Stimulated activated CD4-positive, alpha-beta T cell treated with anti-CD3 and anti-CD28 coated beads, Interleukin-1b, Interleukin-23, amount 100 ng/mL, for 48 hours (primary cell): ENCODE measurements at places on chromosomes 16 and 17.

DNA sequence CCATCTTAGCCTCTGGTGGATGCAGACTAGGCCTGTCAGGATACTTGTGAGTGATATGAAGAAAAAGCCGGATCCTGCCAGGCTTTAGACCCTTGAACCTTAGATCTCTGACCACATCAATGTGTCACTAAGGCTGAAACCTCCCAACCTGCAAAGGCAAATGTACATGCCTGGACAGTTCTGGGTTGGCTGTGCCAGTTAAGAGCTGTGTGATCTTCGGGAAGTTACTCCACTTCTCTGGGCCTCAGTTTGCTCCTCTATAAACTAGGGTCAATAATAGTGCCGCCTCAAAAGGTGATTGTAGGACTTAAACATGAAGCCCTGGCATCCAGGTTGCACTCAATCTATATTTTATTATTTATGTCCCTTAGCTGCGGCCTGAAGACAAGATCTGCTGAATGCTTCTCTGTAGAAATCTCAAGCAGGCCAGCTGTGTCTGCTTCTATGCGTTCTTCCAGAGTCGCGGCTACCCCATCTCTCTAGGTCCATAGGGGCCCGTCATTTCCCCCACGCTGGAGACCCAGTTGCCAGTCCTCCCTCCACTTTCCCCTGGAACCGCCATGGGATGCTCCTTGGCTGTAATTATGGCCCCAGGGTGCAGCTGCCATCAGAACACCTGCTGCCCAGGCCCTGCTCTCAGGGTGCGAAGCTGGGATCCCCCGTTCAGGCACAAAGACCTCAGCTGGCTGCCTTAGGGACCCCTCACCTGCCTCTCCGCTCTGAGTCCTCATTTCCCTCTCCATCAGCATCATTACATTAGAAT lies 50.2 kb downstream of the AKAP1 start:
- DNase-seq = no peak

DNA sequence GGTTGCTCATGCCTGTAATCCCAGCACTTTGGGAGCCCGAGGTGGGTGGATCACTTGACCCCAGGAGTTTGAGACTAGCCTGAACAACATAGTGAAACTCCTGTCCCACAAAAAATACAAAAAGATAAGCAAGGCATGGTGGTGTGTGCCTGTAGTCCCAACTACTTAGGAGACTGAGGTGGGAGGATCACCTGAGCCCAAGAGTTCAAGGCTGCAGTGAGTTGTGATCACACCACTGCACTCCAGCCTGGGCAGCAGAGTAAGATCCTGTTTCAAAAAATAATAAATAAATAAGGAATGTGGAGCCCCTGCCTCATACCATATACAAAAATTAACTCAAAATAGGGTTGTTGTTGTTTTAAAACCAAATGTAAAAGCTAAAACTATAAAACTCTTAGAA lies 26.2 kb upstream of the CORO1A start:
- no peak for DNase-seq

- DNase-seq = no peak
Observed at GRCh38 chr17:56125830-56126819, 27.1 kb upstream of the ANKFN1 start.

GRCh38 chr16:85236818-85237150 lies 124.5 kb upstream of the CIBAR2 start:
- DNase-seq = no peak

GRCh38 chr16:3889059-3889458 lies 8.5 kb upstream of the CREBBP start:
- DNase-seq = no peak

DNA sequence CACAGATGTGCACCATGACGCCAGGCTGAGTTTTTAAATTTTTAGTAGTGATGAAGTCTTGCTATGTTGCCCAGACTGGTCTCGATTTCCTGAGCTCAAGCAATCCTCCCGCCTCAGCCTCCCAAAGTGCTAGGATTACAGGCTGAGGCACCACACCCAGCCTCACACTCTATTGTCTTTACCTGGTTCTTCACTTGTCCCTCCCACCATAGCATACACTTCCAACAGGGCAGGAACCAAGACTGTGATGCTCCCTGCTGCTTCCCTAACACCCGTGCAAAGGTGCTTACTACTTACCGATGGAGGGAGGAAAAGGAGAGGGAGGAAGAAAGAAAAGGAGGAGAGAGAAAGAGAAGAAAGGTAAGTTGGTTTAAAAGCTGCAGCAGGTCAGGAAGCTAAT lies 41.4 kb upstream of the MEIOC start:
- DNase-seq = no peak

- no peak for DNase-seq
Observed at GRCh38 chr16:49589544-49590031, 216.0 kb downstream of the C16orf78 start.

- no peak for DNase-seq
Observed at GRCh38 chr16:49483651-49484450, 110.2 kb downstream of the C16orf78 start.
